CD4-positive, alpha-beta T cell (primary cell): ENCODE measurements at places on chromosomes 12 and 14.

- no peak for DNase-seq
Measured at GRCh38 chr12:89320735-89321134, 31.6 kb downstream of the DUSP6 start.

GRCh38 chr12:96948782-96949181, 41.7 kb downstream of the NEDD1 start:
- no peak for DNase-seq

- peak; percentile 7 for DNase-seq
Measured at GRCh38 chr14:105817971-105818711, 291.8 kb downstream of the TMEM121 start.

GRCh38 chr14:76196980-76197695, 45.4 kb downstream of the GPATCH2L start:
- no peak for DNase-seq

DNA sequence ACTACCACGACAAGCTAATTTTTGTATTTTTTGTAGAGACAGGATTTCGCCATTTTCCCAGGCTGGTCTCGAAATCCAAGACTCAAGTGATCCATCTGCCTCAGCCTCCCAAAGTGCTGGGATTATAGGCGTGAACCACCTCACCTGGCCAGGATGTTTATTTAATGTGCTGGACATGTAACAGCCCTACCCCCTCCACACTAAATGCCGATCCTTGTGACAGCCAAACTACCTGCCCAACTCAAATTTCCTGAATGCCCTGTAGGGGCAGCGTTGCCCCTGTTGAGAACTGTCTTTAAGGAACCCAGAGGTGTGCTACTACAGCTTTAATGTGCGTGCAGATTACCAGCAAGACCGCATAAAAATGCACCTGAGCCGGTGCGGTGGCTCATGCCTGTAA, 48.1 kb downstream of the KCNK13 start:
- DNase-seq = no peak

- no peak for DNase-seq
Measured at GRCh38 chr12:124385219-124385969, 90.5 kb downstream of the RFLNA start.

DNA sequence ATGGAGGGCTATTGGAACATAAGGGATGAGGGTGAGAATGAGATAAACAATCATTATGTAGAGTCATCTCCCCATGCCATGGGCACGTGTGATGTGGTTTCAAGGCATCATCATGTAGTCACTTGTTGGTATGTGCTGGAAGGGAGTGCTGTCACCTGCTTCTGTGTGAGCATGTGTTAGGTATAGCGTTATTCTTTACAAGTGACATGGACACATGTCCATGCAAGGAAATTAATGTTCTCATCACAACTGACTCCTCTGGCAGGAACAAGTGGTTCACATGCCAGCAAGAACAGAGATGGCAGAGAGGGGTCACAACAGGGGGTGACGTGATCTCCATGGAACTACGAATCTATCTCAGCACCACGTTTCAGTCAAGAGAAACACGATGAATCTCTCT, 815.8 kb downstream of the BCL11B start:
- no peak for DNase-seq

DNA sequence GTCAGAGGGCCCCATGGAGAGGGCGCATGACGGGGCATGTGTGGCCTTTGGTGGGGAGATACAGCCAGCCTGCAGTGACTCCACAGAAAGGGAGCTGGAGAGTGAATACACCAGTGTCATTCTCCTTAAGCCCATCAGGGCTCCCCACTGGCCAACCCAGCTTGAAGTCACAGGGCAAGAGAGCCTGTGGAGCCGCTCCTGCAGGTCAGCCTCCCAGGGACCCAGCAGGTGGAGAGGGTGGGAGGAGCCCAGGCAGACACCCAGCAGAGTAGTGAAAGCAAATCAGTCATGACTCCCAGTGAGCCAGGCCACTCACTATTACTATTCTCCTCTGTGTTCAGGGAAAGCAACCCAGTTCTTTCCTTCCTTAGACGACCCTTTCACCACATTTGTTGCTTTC, 110.0 kb upstream of the CPM start:
- no peak for DNase-seq

DNA sequence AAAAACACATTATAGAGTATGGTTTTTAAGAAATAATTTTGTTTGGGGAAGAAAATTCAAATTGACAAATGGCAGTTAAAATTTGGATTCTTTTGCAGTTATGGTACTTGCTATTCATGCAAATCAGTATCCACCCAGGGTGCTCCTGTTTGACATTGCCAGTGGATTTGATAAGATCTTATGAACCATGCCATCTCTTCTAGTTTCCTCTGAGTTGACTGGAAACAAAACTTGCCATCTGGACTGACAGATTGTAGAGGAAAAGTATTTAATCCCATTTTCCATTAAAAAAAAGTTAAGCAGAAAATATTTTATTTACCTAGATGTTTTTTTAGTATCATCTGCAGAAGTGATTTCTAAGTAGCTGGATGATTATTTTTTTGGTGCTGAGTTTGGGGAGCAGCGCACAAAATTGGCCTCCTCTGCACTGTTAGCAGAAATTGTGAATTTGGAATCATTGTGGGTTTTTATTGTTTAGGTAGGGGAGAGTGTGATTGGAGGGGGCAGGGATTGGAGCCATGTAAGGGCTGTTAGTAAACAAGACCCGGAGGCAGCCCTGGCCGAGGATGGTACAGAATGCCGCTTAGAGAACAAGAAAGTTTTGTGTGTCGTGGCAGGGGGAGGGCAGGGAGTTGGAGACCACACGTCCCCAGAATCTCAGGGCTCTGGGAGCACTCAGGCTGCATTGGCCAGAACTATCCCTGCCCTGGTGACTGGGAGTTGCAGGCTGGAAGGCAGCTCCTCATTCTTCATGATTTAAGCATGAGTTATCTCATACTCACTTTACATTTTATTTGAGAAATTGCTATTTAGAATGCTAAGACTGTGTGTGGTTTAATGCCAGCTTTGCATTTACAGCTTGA, 56.6 kb downstream of the WDR20 start:
- DNase-seq = no peak

- peak; percentile 1 for DNase-seq
Measured at GRCh38 chr12:28963554-28963953, 185.5 kb upstream of the FAR2 start.

DNA sequence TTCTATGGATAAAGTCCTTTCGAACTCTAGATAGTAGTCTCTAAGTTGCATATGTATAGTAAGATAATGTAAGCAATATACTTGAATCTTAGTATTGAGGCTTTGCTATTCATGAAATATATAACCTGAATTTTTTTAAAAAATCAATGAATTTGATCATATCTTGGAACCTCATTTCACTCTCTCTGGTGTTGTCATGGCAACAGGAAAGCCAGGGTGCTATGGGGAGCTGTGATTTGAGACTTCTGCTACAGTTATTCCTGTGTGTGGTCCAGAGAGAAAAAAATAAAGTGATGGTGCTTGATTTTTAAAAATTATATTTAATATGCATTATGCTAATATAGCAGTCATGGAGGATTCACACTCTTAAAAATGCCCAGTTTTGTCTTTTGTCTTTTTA, 508.0 kb downstream of the SNAPC1 start:
- no peak for DNase-seq

DNA sequence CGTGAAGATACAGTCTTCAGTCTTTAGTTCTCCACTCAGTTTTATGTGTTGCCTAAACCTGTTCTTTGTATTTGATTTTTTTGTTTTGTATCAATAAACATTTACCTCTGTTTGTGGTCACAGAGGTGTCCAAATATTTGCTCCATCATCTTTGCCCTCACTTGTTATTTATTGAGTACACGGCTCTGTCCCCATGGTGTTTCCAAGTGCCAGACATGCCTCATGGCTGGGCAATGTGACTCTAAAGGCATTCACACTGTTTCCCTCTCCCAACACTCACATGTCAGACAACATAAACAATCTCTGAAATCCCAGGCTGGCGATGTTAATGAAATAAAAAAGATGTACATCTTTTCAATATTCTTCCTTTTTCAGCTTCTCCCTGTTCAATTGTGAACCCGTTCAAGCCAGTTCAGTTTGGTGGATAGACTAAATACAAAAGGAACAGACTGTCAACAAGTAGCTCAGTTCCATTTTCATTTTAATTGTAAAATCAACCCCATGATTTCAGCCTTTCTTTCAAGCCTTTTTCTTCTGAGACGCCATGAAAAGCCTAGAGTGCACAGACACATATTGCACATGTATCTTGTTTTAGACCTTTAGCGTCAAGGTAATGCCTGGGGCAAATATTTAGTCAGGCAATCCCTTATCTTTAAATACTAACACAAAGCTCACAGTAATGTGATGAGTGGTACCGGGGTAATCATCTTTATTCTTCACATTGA, 680.7 kb downstream of the GALC start:
- DNase-seq = no peak

DNA sequence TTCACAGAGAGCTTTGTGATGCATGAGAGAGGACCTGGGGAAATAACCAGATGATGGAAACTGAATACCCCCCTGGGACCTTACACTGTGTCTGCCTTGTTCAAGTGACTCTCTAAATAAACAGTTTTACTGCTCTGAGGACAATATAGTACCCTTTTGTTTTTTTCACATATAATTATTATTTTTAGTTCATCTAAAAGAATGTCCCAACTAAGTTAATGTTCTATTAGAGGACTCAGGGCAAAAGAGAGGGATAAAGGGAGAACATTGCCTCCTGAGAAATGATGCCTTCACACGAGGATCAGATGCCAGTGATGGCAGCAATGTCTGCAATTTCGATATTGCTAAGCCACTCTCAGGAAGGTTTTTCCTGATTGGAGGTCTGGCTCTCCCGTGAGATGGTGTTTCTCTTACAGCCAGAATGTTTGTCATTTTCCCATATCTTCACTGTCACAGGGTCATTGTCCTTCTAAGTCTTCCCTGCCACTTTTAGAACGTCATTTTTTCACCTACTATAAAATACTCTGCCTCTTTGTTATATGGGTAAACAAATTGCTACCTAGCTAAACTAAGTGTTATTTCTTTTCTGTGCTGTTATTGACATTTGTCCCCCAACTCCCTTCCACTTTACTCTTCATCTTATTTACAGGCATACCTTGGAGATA, 201.6 kb downstream of the RAD51B start:
- no peak for DNase-seq

DNA sequence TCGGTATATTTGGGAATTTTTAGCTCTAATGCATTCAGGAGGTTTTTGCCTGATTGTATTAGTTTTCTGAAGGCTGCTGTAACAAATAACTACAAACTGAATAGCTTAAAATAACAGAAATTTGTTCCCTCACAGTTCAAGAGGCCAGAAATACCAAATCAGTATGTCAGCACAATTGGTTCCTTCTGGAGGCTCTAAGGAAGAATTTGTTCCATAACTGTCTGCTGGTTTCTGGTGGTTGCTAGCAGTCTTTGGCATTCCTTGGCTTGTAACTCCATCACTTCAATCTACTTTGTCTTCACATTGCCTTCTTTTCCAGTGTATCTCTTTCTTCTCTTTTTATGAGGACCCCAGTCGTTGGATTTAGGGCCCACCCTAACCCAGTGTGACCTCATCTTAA, 21.3 kb downstream of the TMTC3 start:
- no peak for DNase-seq

- DNase-seq = no peak
Measured at GRCh38 chr14:51908086-51908485, 47.7 kb downstream of the GNG2 start.

- no peak for DNase-seq
Measured at GRCh38 chr12:130762319-130762675, 46.2 kb upstream of the RIMBP2 start.

DNA sequence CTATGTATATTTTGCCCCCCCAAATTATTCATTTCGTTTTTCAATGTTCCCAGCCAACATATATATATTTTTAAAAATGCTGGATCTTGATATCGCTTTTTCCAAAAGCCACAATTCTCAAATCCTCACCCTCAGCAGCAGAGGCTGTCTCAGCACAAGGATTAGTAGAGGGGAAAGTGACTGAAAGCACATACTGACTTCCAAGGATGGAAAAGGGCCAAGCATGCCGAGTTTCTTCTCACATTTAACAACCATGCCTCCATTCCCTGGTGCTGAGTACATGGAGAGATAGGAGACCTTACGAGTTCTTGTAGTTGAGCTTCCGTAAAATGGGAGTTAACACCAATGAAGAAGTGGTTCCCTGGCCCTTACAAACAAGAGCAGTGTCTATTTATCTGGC, 403.4 kb upstream of the DCN start:
- no peak for DNase-seq

DNA sequence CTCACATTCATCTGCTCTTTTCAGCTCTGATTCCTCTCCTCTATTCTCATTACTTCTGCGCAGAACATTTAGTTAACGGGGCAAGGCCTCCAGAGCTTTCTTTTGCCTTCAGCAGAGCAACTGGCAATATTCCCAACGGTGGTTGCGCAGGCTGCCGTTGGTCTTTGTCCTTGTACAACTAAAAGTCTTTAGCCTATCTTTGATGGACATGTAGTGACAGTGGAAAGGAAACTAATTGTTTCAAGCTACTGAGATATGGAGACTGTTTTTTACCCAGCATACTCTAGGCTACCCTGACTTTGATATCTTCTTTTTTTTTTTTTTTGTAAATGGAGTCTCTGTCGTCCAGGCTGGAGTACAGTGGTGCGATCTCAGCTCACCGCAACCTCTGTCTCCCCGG, 12.6 kb downstream of the R3HDM2 start:
- DNase-seq = no peak

DNA sequence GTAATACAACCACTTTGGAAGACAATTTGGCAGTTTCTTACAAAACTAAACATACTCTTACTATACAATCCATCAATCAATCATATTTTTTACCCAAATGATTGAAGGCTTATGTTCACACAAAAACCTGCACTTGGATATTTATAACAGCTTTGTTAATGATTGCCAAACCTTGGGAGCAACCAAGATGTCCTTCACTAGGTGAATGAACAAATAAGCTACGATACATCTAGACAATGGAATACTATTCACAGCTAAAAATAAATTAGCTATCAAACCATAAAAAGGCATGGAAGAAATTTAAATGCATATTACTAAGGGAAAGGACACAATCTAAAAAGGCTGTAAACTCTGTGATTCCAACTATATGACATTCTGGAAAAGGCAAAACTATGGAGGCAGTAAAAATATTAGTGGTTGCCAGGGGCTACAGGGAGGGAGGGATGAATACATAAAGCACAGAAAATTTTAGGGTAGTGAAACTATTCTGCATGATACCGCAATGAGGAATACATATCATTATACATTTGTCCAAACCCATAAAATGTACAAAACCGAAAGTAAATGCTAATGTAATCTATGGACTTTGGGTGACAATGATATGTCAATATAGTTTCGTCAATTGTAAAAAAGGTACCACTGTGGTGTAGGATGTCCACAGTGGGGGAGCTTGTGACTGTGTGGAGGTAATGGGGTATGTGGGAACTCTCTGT, 70.5 kb downstream of the GPR65 start:
- no peak for DNase-seq

GRCh38 chr14:90293766-90294730, 37.7 kb downstream of the NRDE2 start:
- no peak for DNase-seq

GRCh38 chr14:61535458-61535857, 159.9 kb upstream of the HIF1A start:
- no peak for DNase-seq

- no peak for DNase-seq
Measured at GRCh38 chr12:51941011-51941581, 10.4 kb upstream of the ACVR1B start.

- no peak for DNase-seq
Measured at GRCh38 chr12:31412292-31412801, 86.4 kb upstream of the SINHCAF start.
